ENCODE measurements at places on chromosomes 7 and 10. TPM values are rescaled to one million over a fixed set of nuclear protein-coding genes. Genes with fewer than 3 reads are reported as not detected.
A peak's percentile ranks its signal among the peaks of the same experiment; 100 is the strongest.

DNA sequence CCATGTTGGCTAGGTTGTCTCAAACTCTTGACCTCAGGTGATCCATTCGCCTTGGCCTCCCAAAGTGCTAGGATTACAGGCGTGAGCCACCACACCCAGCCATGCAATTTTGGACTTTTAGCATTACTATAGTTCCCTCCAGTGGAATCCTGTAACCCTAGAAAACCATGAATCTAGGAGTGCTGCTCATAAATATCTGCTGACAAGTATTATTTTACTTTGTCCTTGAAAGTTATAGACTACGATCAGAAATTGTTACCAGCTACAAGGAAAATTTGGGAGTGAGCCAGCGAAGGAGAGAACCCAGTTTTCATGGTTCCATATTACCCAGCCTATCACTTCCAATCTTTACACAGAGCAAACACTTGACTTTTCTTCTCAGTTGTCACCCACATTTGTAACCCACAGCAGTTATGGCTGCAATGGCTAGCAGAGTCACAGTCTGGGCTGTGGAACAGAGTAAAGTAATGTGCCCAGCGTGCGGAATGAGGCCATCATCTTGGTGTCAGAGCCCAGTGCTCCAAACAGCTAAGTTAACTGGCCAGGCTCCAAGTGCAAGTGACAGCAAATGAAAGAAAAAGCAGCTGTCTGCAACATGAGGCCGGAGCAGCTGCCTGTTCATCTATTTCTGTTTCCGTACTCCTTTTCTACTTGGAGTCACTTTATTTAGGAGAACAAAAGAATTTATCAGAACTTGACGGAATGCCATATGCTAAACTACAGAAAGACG lies 29.9 kb downstream of the ZC3HC1 start:
- no peak overlapping the region for H3K27ac ChIP-seq
- H3K27me3 ChIP-seq: no peaks in the 10 kb centered on the region
- DNase-seq: no peak
- peaks cover 69% of the 10 kb centered on the region for H3K36me3 ChIP-seq
- H3K4me1 ChIP-seq: no peaks in the 10 kb centered on the region
- H3K4me3 ChIP-seq: no peak overlapping the region

GRCh38 chr7:40122940-40123254 lies 11.5 kb downstream of the MPLKIP start:
- no peaks in the 10 kb centered on the region for H3K36me3 ChIP-seq
- no peak overlapping the region for H3K27ac ChIP-seq
- H3K4me3 ChIP-seq: no peak overlapping the region
- DNase-seq: no peak
- no peaks in the 10 kb centered on the region for H3K27me3 ChIP-seq

GRCh38 chr7:336810-337566 lies 47.0 kb downstream of the FOXL3 start:
- no peak overlapping the region for H3K4me3 ChIP-seq
- H3K27ac ChIP-seq: no peak overlapping the region
- H3K36me3 ChIP-seq: no peaks in the 10 kb centered on the region

GRCh38 chr10:44047361-44047760 lies 337.5 kb downstream of the CXCL12 start:
- H3K4me1 ChIP-seq: no peaks in the 10 kb centered on the region
- H3K27ac ChIP-seq: no peak overlapping the region
- H3K27me3 ChIP-seq: no peaks in the 10 kb centered on the region
- H3K36me3 ChIP-seq: no peaks in the 10 kb centered on the region

DNA sequence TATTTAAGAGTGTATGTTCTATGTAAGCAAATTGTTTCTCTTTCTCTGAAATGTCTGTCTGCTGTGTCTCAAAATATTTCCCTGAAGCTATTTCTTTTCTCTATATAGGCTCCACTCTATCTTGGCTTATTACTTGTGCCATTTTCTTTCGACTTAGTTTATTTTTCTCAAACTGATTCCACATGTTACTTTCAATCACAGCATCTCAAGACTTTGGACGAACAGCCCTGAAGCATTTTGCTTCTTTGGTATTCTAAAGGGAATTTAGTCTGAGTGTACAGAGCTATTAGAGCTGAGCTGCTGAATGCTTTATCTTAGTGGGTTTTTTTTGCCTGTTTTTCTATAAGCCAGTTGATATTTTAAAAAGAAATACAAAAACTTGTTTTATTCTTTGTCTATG lies 95.7 kb downstream of the PLXDC2 start:
- no peaks in the 10 kb centered on the region for H3K36me3 ChIP-seq
- H3K4me3 ChIP-seq: no peak overlapping the region
- H3K4me1 ChIP-seq: peaks cover 5% of the 10 kb centered on the region
- no peaks in the 10 kb centered on the region for H3K27me3 ChIP-seq
- H3K27ac ChIP-seq: no peak overlapping the region
- DNase-seq: no peak

- no peak for DNase-seq
- H3K4me1 ChIP-seq: no peaks in the 10 kb centered on the region
- H3K27me3 ChIP-seq: no peaks in the 10 kb centered on the region
- H3K36me3 ChIP-seq: no peaks in the 10 kb centered on the region
Measured at GRCh38 chr10:88525371-88526069, 57.6 kb downstream of the RNLS start.

- peaks cover 9% of the 10 kb centered on the region for H3K4me1 ChIP-seq
- H3K27ac ChIP-seq: no peak overlapping the region
- no peak for DNase-seq
- no peak overlapping the region for H3K4me3 ChIP-seq
Measured at GRCh38 chr10:100875484-100876166, 37.1 kb upstream of the SLF2 start.

DNA sequence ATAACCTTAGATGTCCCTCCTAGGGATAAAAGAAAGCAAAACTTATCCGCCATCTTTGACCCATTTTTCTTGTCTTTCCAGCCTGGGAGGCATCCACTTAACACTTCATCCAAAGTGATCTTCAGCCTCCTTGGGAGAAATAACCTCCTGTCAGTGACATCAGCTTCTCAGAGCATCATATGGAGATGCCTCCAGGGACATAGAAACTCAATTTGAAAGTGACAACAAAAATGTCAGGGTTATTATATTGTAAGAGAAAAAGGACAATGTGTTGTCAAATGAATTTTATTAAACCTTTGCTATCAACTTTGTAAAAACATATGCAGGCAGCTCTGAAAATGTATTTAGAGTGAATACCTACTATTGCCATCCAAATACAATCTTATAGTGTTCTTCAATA lies 371.2 kb upstream of the ADARB2 start:
- no peaks in the 10 kb centered on the region for H3K36me3 ChIP-seq
- no peaks in the 10 kb centered on the region for H3K27me3 ChIP-seq
- no peaks in the 10 kb centered on the region for H3K4me1 ChIP-seq
- DNase-seq: no peak

GRCh38 chr7:36606153-36606975 lies 117.9 kb downstream of the AOAH start:
- H3K27ac ChIP-seq: no peak overlapping the region
- DNase-seq: no peak
- no peaks in the 10 kb centered on the region for H3K27me3 ChIP-seq
- H3K4me3 ChIP-seq: no peak overlapping the region
- no peaks in the 10 kb centered on the region for H3K36me3 ChIP-seq

DNA sequence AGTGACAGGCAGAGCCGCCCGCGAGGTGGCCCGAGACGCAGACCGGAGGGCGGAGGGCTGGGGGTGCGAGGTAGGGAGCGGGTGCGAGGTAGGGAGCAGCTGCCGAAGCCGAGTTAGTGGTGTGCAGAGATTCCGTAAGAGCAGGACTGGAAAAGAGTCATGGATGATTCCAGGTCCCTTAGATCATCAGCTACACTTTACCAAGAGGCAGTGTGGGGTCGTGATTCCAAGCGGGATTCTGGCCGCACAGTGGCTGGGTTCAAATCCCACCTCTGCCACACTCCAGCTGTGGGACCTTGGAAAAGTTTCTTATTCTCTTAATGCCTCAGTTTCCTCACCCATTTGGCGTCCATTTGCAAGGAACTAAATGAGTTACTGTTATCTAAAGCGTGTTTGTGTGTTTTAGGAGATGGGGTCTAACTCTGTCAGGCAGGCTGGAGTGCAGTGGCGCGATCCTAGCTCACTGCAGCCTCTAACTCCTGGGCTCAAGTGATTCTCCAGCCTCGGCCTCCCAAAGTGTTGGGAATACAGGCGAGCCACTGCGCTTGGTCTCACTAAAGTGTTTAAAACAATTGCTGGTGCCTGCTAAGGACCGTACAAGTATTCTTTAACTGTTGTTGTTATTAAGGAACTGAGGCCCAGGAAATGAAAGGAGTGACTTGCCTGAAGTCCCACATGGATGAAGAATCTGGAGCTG lies 1.1 kb downstream of the NDUFB2 start:
- peak overlapping the region; percentile 92 for H3K4me3 ChIP-seq
- no peak for DNase-seq
- H3K4me1 ChIP-seq: 0 out of 2 replicates have a peak, but pooled peaks cover 2% of the 10 kb centered on the region
- no peak overlapping the region for H3K27ac ChIP-seq
- no peaks in the 10 kb centered on the region for H3K27me3 ChIP-seq

DNA sequence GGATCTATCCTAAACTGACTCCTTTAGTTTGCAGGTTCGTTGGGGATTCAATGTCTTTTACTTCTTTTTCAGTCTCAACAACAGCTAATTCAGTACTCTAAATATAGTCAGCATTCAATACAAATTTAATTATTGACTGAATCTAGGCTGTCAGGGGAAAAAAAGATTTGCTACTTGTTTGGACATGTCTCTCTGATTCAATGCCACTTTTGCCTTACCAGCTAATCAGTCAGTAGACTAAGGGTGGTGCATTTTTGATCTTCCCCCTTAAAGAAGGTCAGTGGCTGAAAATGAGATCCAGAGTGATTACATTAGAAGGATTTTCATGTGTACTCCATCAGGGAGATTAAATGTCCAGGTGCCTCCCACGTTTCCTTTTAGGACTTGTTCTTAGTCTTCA lies 145.1 kb downstream of the C1GALT1 start:
- no peak overlapping the region for H3K4me3 ChIP-seq
- no peaks in the 10 kb centered on the region for H3K27me3 ChIP-seq
- no peaks in the 10 kb centered on the region for H3K36me3 ChIP-seq
- no peaks in the 10 kb centered on the region for H3K4me1 ChIP-seq
- DNase-seq: no peak
- H3K27ac ChIP-seq: no peak overlapping the region

GRCh38 chr7:47806701-47807103 lies 141.6 kb downstream of the PKD1L1 start:
- H3K4me1 ChIP-seq: no peaks in the 10 kb centered on the region
- no peaks in the 10 kb centered on the region for H3K27me3 ChIP-seq
- no peak for DNase-seq
- H3K4me3 ChIP-seq: no peak overlapping the region
- no peaks in the 10 kb centered on the region for H3K36me3 ChIP-seq

- no peak overlapping the region for H3K27ac ChIP-seq
- no peaks in the 10 kb centered on the region for H3K27me3 ChIP-seq
- no peaks in the 10 kb centered on the region for H3K4me1 ChIP-seq
- DNase-seq: no peak
- H3K36me3 ChIP-seq: no peaks in the 10 kb centered on the region
Measured at GRCh38 chr10:42149027-42149700, 489.2 kb downstream of the ZNF33B start.

DNA sequence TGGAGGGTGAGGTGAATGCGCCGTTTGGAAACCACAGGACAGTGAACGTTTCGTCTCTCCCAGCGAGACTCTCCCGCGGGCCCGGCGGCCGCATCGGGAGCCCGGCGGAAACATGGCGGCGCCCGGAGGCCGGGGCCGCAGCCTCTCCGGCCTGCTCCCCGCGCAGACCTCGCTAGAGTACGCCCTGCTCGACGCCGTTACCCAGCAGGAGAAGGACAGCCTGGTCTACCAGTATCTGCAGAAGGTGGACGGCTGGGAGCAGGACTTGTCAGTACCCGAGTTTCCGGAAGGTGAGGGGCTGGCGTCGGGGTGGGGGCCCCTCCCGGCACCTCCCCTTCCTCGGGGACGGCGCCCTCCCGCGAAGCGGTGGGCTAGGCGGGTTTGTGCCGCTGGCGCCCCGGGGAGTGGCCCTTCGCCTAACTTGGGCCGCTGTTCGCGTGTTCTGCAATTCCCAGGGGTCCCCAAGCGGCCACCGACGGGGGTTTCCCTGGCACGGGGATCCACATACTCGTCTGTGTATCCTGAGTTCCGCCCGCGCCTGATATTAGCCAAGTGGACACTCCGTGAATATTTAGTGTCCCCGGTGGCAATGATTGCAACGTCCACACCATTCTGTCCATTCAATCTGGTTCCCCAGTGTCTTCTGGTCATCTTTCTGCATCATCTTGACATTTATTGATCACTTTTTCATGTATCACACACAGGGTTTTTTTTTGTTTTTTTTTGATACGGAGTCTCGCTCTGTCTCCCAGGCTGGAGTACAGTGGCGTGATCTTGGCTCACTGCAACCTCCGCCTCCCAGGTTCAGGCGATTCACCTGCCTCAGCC lies 514 bp downstream of the NHLRC2 start:
- H3K4me1 ChIP-seq: peaks cover 4% of the 10 kb centered on the region
- peak overlapping the region; percentile 97 for H3K27ac ChIP-seq
- H3K36me3 ChIP-seq: peaks cover 4% of the 10 kb centered on the region
- DNase-seq: no peak
- no peaks in the 10 kb centered on the region for H3K27me3 ChIP-seq
- H3K4me3 ChIP-seq: peak overlapping the region; percentile 96

DNA sequence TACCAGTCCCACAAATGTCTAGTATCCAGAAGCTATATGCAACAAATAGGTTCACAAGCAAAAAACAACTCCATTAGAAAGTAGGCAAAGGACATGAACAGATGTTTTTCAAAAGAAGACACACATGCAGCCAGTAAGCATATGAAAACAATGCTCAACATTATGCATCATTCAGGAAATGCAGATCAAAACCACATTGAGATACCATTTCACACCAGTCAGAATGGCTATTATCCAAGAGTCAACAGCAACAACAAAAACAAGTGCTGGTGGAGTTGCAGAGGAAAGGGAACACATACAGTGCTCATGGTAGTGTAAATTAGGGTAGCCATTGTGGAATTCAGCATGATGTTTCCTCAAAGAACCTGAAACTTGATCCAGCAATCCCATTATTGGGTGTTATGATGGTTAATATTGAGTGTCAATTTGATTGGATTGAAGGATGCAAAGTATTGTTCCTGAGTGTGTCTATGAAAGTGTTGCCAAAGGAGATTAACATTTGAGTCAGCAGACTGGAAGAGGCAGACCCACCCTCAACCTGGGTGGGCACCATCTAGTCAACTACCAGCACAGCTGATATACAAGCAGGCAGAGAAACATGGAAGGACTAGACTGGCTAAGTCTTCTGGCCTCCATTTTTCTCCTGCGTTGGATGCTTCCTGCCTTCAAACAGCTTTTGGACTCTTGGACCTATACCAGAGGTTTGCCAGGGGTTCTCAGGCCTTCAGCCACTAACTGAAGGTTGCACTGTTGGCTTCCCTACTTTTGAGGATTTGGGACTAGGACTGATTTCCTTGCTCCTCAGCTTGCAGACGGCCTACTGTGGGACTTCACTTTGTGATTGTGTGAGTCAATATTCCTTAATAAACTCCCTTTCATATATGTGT lies 218.4 kb upstream of the SEMA3D start:
- no peaks in the 10 kb centered on the region for H3K27me3 ChIP-seq
- no peaks in the 10 kb centered on the region for H3K4me1 ChIP-seq
- no peaks in the 10 kb centered on the region for H3K36me3 ChIP-seq
- no peak overlapping the region for H3K4me3 ChIP-seq
- H3K27ac ChIP-seq: no peak overlapping the region

- no peak overlapping the region for H3K4me3 ChIP-seq
- H3K4me1 ChIP-seq: no peaks in the 10 kb centered on the region
- no peaks in the 10 kb centered on the region for H3K27me3 ChIP-seq
- H3K27ac ChIP-seq: no peak overlapping the region
- DNase-seq: no peak
Measured at GRCh38 chr10:33345236-33345635, 10.8 kb upstream of the NRP1 start.

Gene ASZ1
- not detected for total RNA-seq

Gene ADARB2
- total RNA-seq: 2.7 TPM

Gene GNG11
- 1.3 TPM for total RNA-seq

Gene OR9A2
- total RNA-seq: not detected

Gene SLIT1
- total RNA-seq: 1.2 TPM

Gene EMX2
- not detected for total RNA-seq

Gene ENTPD1
- 2.2 TPM for total RNA-seq

Measured in H1 (cell line).